ENCODE measurements at places on chromosomes 5 and 9.

- DNase-seq: no peak
Observed at GRCh38 chr5:74408150-74409043, 232.1 kb downstream of the ENC1 start.

- DNase-seq: no peak
Observed at GRCh38 chr9:11749396-11749795, 943.8 kb upstream of the TYRP1 start.

GRCh38 chr5:79488058-79488457, 25.9 kb downstream of the HOMER1 start:
- DNase-seq: no peak

GRCh38 chr9:137550231-137550621, at the start of gene PNPLA7:
Gene PNPLA7 (minus strand): TSS chr9:137550402. CDS start chr9:137550197, 205 bp downstream.
- DNase-seq: peak; percentile 71

- DNase-seq: no peak
Observed at GRCh38 chr5:1787472-1788047, 12.1 kb downstream of the MRPL36 start.

DNA sequence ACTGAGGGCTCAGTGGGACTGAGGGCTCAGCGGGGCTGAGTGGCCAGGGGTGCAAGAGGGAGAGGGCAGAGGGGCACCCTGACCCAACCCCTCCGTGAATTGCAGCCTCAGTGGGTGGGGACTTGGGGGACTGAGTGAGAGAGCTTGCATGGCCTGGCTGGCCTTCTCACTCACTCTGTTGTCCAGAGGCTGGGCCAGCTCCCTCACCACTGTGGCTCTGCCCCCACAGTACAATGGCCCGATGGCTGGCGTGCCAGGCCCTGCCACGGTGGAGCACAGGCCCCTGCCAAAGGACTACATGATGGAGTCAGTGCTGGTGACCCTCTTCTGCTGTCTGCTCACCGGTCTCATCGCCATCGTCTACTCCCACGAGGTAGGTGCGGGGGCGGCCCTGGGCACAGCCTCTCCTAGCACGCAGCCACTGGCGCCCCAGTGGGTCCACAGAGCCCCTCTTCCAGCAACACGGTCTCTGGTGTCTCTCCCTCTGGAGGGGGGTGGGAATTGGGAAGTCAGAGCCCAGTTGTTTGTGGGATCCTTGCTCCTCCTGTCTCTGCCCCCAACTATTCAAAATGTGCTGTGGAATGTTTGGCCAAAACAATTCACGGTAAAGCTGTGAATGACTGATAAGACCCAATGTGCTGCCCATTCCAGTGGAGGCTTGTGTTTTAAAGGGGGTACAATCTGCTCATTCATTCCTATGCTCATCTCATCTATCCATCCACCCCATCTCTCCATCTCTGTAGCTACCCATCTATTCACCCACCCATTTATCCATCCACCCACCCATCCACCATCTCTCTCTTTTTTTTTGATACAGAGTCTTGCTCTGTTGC, 10.7 kb downstream of the PRRT1B start:
- no peak for DNase-seq

DNA sequence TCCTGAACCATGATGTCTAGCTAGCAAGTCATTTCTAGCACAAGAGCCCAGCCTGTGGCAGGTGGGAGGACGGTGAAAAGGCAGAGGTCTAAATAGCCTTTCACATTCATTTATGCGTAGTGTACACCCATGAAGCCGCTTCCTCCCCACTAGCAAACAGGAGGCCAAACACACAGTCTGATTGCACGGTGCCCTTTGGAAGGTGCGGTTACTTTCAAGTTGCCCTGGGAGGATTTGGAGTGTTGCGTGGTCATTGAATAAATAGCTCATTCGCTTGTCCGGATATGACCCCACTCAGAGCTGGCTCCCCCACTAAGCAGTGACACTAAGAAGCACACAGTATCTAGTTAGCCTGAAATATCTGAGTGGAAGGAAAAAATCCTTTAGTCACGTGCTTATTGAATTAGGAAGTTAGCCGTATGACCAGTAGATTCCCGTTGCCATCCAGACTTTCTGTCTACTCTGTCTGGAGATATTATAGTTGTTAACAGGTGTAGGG, 664 bp upstream of the ARSB start:
- DNase-seq: peak; percentile 67

DNA sequence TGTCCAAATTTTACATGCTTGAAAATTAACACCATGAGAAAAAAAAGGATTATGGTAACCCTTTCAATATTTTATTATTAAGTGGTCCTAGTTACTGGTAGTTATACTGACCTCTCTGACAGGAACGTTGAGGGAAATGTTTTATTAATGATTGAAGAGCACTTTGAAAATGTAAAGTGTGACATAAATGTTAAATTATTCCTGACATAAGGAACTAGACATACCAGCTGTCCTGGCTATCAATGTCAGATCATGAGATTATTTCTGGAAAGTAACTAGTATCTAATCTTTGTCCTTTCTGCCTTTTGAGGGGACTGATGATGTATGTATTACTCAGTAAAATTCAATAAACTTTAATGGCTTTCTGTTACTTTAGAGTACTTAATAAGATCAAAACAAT, 1538.5 kb upstream of the CDH6 start:
- no peak for DNase-seq

DNA sequence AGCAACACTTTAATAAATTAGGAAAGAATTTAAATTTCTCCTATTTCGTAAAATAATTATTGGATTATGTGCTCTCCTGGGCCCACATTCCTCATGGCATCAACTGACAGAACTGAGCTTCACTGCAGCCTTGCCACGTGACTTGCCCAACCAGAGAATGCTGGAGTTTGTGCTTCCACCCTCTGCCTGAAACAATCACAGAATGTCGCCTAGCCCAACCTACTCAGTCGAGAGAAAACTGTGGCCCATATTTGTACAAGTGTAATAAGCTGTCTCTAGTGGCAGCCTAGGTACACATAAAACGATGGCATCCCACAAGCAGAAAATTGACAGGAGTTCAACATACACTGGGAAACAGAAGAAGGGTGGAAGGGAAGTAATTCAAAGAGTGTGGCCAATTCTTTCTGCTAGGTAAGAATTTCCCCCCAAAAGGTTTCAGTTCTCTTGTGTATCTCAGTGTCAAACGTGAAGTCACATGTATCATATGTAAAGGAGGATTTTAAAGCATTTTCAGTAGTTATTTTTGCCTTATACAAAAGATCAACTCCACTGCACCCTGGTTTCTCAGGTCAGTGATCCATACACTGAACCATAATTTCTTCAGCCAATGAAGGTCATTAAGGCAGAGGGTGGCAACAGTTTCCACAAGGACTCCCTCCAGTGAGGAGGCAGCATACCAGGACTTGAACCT, 41.7 kb downstream of the ZNF608 start:
- no peak for DNase-seq

- DNase-seq: no peak
Observed at GRCh38 chr5:150446583-150446982, 3.0 kb downstream of the RPS14 start.

DNA sequence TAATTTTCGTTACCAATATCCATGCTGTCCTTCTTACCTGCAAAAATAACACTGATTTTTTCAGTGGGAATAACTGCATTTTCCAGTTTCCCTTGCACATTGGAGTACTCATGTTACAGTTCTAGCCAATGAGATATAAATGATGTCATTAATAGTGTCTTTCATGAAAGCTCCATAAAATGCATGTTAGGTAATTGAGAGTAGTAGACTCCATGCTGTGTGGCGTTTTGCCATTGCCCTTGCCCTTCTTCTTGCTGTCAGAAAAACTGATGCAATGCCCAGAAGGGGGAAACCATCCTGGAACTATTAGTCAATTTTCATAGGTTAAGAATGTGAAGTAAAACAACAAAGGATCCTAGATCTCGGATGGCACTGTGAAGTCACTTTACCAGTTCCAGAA, 1765.3 kb downstream of the EFNA5 start:
- no peak for DNase-seq

DNA sequence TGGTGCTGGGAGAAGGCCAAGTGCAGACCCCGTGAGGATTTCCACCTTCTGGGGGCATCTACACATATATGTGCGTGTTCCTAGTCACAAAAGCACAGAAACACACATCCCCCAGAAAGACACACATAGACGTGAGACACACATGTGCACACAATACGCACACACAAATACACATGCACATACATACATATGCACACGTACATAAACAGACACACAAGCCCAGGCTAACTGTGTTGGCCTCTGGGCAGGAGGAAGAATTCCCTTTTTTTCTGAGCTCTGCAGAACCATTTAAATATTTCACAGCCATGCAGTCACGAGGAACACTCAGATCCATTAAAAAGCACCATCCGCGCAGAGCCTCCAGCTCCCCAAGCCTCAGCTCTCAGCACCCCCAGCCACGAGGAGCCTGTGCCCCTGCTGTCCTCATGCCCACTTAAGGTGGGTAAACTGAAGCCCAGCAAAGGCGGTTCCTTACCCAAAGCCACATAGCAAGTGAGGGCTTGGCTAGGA, 5.3 kb downstream of the NINJ1 start:
- no peak for DNase-seq

DNA sequence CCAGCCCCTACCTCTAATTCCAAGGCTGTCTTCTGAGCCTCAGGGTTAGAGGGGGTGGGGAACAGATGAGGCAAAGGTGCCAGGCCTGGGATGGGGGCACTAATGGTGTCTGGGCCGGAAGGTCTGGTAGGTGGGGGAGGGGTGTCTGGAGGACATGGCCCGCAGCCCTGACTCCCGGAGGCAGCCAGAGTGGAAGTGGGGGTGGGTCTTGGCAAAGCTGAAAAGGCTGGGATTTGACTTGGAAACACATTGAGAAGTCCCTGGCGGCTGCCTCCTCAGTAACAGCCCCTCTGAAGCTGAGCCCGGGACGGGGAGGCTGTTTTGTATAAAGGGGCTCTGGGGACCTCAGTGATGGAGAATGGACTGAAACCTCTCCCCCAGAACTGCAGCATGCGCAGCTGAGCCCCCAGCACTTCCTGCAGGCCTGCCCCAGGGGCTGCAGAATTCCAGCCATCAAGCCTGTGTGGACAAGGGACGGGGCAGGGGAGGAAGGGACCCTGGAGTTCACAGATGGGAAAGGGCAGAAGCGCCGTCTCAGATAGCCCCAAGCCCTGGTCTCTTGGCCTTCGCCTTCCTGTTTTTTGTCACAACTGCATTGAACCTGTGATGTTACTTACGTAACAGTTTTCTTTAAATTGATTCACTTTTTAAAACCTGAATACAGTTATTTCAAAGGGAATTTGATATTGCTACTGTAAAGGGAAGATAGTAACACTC, 49.3 kb upstream of the SYNPO start:
- no peak for DNase-seq

DNA sequence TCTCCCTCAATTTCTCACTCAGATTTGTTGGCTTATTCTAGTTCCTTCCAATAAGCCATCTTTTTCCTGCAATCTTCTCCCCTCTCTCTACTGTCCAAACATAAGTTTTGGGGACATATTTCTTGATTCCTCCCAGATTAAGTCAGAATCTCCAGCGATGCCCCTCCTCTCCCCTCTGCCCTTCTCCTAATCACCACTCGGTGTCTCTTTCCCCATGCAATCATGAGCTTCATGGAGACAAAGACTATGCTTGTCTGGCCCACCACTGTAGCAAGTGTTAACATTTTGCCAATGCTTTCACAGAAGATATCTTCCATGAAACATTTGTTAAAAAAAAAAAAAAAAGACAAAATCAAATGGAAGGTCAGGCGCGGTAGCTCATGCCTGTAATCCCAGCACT, 42.4 kb downstream of the PDE6A start:
- peak; percentile 24 for DNase-seq

DNA sequence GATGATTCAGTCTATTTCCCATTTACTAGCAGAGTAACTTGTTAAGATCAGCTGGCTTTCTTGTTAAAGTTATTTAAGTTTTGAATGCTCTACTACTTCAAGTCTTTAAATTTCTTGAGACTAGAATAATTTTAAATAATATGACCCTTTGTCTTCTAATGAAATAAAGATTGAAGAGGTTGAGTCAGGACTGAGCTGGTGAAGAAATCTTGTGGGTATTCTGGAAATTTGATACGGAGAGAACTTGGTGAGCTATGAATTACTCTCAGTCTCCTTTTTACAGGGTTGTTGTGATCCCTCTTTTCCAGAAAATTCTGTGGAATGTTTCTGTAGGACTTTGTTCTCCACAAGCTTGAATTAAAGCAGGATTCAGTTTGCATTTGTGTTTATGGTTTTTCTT, 29.3 kb downstream of the RNF20 start:
- DNase-seq: no peak

DNA sequence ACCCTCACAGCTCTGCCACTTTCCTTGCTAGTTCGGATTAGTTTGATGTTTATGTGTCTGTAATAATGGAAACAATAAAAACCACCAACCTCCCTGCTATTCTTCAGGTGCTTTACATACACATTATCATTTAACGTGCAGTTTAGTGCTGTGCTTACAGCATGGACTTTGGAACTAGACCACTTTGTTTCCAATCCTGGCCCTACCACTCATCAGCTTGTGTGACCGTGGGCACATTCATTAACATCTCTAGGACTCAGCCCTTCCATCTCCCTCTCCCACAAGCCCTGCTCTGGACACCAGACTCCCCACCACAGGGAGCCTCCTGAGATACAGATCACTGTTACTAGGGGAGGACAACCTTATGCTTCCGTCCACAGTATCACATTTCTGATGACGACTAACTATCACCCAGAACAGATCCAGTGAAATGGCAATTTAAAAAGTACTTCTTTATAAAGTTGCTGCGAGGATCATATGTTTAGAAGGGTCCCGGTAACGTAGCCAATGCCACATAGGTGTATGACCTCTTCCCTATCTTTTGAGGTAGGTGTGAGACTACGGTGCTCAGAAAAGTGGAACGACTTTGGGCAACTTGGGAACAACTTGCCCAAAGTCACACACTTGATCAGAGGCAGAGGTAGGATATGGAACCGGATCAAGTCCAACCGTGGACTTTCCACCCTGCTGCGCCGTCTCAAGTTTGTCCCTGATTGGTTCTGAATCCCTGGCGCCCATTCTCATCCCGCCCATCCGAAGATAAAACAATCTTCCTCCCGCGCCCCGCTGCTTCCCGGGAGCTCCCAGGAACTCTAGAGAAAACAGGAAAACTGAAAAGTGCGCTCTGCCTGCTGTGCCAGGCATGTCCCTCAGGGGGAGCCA, 132.4 kb upstream of the NIPBL start:
- DNase-seq: peak; percentile 87

- DNase-seq: peak; percentile 83
Observed at GRCh38 chr5:151085517-151086041, 4.7 kb upstream of the TNIP1 start.

- DNase-seq: peak; percentile 7
Observed at GRCh38 chr5:148523139-148523538, 131.2 kb downstream of the HTR4 start.

DNA sequence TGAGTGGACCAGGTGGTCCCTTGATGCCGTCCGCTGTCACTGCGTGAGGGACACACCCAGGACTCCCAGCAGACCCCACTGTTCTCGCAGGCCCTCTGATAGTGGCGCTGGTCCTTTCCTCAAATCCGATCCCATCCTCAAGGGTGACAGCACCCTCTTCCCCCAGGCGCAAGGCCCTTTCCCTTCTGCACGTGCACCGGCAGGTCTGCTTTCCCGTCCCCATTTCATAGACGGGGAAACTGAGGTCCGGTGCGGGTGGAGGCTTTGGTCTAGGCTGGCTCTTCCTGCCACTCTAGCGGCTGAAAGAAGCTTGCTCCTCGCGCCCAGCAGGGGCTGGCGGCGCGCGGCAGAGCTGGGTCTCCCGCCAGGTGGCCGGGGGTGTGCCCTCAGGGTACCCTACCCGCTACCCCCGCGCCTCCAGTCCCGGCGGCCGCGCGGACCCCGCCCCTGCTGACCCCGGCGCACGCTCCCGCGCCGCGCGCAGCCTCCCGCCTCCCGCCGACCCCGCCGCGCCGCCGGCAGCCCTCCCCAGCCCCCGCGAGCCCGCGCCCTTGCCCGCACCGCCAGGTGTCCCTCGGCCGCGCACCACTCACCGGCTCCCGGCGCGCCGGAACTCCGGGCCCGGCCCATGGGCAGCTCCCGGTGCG, 453 bp downstream of the RASGEF1C start:
- DNase-seq: no peak
